Activated naive CD4-positive, alpha-beta T cell treated with anti-CD3 and anti-CD28 coated beads, Interleukin-2, amount 50 U/mL, for 72 hours (primary cell): ENCODE measurements at places on chromosomes 7 and 10. TPM values are rescaled to one million over a fixed set of nuclear protein-coding genes. Genes with fewer than 3 reads are reported as not detected.

ATP6V0A4 gene
- total RNA-seq = not detected

AS3MT gene
- not detected for total RNA-seq

ANKRD16 gene
- 3.3 TPM for total RNA-seq

CHCHD2 gene
- total RNA-seq = 742 TPM

ZNF425 gene
- 0.34 TPM for total RNA-seq

VAX1 gene
- total RNA-seq = not detected
